Activated naive CD8-positive, alpha-beta T cell treated with anti-CD3 and anti-CD28 coated beads, Interleukin-2, amount 50 U/mL, for 24 hours (primary cell): ENCODE measurements at places on chromosomes 6 and 20.

- no peak for DNase-seq
Observed at GRCh38 chr20:18794428-18794787, 19.2 kb upstream of the SCP2D1 start.

DNA sequence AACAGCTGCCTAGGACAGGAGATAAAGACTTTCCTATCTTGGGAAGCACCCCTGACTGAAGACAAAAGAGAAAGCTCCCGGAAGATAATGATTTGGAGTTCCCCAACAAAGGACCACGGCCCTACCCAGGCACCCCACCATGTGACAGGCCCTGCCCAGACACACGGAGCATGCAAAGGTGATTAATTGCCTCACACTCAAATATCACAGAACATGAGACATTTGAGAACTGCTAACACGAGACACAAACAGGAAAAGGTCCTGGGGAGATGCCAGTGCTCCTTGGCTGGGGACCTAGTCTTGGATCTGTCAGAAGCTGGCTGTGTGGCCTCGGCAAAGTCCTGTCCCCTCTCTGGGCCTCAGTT, 82.5 kb upstream of the PTPN1 start:
- no peak for DNase-seq

- DNase-seq = no peak
Observed at GRCh38 chr6:77561768-77562314, 91.0 kb upstream of the MEI4 start.

- no peak for DNase-seq
Observed at GRCh38 chr6:13243033-13243432, 85.3 kb downstream of the TBC1D7 start.

- DNase-seq = no peak
Observed at GRCh38 chr6:80969439-80969838, 783.0 kb downstream of the TENT5A start.
